ENCODE measurements at places on chromosomes 13 and 19. TPM values are rescaled to one million over a fixed set of nuclear protein-coding genes. Genes with fewer than 3 reads are reported as not detected.

DNA sequence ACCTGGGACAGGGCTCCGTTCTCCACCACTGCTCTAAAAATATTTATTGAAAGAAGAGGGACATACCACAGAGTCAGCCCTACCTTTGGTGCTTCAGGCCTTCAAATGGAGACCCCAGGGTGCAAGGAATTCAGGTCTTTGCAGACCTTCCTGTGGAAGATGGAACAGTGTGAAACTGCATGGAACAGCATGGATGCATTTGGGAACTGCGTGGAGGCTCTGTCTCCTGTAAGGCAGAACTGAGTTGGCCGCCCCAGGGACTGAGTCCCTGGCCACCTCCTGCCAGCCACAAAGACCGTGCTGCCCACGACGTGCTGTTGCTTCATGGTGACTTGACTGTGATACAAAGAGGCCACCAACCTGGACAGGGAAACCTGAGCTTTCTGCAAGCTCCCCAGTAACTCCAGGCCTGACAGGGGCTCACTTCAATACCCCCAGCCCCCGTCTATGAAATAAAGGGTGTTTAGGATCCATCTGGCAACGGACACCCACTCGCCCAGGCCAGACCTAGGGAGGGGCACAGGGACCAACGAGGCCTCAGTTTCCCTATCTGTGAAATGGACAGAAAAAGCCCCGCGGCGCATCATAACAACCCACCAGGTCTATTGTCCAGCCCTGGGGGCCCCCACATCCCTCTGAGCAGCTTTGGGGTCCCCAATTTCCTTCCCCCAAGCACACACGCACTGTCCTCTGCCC lies 58.6 kb upstream of the KLF2 start:
- no peak for DNase-seq

GRCh38 chr19:49492573-49493405 lies 3.4 kb upstream of the RPS11 start:
- no peak for DNase-seq

DNA sequence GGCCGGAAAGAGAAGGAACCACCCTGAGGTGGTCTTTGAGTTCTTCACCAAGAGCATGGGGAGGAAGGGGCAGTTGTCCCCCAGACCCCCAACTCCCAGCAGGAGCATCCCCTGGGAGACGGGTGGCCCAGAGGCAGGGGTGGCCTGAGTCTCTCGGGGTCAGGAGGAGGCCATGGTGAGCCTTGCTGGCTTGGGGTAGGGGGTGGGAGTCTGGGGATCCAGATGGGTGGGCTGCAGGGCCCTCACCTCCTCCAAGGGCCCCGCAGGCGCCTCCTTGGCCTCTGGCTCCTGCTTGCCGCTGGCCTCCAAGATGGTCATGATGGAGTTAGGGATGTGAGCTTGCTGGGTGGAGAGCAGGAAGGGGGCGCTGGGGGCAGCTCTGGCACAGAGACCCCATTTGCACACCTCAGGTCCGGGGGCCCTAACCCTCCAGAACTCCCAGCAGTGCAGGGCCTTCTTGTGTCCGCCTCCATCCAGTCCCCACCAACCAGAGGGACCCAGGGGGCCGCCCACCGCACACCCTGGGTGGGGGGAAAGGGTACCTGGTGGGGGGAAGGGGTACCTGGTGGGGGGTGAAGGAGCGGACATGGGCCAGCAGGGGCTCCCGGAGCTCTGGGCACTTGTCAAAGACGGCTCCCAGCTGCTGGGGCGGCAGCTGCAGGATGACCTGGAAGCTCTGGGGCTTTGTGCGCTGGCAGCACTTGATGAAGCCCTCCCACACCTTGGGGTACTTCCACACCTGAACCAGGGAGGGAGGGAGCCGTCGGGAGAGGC lies 1.3 kb upstream of the RSPH6A start:
- no peak for DNase-seq

EPS8L1 gene
- 24.0 TPM for total RNA-seq

Data from H9 (cell line).